ENCODE measurements at places on chromosomes 6 and 20.

- DNase-seq = no peak
Measured at GRCh38 chr6:154432533-154433476, 76.2 kb upstream of the IPCEF1 start.

DNA sequence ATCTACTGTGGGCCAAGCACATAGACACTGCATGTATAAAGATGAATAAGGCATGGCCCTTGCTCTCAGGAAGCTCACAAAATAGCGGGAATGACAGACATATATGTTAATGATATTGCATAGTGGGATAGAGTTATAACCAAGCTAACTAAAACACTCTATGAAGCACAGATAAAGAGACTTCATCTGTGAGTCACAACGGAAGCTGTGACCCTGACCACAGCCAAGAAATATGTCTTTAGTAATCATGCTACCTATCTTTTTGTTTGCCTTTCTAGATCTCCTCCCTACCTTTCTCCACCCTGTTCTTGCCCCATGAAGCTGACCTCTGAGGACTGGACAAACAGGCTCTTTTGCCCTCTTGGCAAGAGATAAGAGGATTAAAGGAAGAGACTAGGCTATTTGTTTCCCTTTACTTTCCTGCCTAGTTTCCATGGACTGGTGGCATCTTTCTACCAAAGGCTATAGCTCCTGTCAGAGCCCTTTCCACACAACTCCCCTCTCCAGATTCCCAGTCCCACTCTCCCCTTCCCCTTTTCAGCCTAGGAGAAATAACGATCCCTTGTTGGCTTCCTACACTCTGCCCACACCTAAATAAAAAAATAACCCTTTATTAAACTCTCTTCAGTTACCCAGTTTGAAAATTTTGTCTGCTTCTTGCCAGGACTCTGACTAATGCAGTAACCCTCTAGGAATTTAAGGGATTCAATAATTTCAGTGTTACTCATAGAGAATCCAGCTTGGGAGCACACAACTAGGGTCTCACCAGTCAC is 504.9 kb upstream of the MARCKS start:
- no peak for DNase-seq

- DNase-seq = no peak
Measured at GRCh38 chr6:101146389-101146788, 247.1 kb upstream of the GRIK2 start.

DNA sequence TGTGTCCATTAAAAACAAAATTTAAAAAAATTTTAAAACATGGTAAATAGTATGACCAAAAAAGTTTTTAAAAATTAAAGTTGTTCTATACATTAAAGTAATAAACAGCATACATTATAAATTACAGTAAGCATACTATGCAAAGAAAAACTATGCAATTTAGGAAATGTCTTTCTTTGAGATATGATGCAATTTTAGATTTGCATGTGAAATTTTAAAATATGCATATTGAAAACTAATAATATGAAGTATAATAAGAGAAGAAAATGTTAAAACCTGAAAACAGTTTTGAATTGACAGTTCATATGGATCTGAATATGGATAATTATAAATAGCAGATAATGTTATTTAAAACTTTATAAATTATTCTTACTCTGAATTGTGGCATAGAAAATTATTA is 43.1 kb downstream of the ASCC3 start:
- no peak for DNase-seq

- DNase-seq = no peak
Measured at GRCh38 chr6:11969092-11969491, 43.0 kb upstream of the HIVEP1 start.

GRCh38 chr20:1469925-1470571 is 3.4 kb upstream of the NSFL1C start:
- DNase-seq = peak; percentile 36

- no peak for DNase-seq
Measured at GRCh38 chr6:30640481-30640880, 6.5 kb upstream of the C6orf136 start.

DNA sequence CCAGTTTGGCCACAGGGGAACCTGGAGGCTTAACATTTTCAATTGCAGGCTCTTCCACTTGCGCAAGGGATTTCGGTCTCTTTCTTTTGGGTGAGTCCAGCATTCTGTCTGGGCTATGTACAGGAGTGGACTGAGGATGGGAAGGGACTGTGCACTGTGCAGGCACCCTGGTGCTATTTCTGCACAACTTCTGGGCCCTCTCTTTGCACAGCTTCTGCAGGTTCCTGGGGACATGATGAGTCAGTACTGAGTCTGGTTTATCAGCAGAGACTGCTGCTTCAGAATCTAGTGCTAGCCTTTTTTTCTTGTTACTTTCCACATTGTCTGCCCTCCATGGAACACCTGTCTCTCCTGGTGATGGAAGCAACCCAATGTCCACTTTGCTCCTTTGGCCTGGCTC is 78.5 kb upstream of the ASF1A start:
- DNase-seq = no peak

DNA sequence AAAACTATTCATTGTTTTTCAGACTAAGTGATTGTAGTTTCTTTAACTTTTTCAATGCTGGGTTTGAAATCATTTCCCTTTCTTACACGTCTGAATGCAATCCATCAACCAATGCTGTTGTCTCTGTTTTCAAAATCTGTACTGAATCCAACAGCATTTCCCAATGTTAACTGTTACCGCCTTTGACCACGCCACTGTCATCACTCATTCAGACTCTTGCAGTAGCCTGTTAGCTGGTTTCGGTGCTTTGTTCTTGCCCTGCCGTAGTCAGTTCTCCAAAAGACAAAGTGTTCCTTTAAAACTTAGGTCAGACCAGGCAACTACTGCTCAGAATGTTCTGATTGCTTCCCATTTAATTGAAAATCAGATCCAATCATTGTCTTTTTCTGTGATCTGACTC is 131.3 kb downstream of the PLCB4 start:
- no peak for DNase-seq

- no peak for DNase-seq
Measured at GRCh38 chr20:47747669-47748031, 37.6 kb downstream of the SULF2 start.

- no peak for DNase-seq
Measured at GRCh38 chr20:61385731-61386130, 133.7 kb downstream of the CDH4 start.

- DNase-seq = no peak
Measured at GRCh38 chr20:11376998-11377397, 540.7 kb upstream of the BTBD3 start.

GRCh38 chr6:71977884-71978283 is 91.5 kb downstream of the RIMS1 start:
- no peak for DNase-seq

GRCh38 chr6:3612341-3613041 is 139.0 kb downstream of the PXDC1 start:
- no peak for DNase-seq

- no peak for DNase-seq
Measured at GRCh38 chr6:35062676-35063574, 78.2 kb downstream of the TCP11 start.

DNA sequence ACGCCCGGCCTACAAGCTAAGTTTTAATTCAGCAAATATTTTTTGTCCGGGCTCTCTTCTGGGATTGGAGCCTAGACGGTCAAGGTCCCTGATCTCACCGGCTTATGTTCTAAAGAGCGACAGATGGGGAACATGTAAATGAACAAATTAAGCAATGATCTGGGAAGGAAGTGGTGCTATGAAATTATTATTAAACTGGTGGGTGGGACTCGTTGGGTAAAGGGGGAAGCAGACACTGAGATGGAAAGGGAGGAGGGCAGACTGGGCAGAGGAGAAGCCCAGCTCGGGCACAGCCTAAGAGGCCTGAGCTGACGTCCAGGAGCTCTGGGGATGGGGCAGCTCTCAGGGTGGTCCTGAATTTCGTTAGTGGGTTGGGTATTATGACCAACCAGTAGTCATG is 81.8 kb upstream of the AGPAT4 start:
- no peak for DNase-seq
